WTC11 (cell line): ENCODE measurements at places on chromosomes 2 and 18.

DNA sequence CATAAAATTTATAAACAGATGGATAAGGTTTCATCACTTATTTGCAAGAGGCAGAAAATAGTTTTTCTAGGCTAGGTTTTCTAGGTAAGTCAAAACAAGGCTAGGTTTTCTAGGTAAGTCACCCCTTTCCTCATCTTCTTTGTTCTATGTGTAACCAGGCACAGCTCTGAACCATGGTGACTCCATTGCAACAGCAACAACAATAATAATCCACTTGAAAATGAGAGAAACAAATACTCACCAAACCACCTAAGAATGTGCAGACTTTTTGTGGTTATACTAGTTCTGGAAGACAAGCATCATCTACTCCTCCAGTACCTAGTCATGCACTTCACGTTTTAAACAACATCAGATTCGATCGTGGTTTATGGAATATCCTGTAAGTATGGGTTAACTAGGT is 237.4 kb upstream of the ACVR2A start:
- DNase-seq, result no peak

- DNase-seq, result no peak
These were observed 14.0 kb upstream of the PDCL3 start for GRCh38 chr2:100548771-100549170.

DNA sequence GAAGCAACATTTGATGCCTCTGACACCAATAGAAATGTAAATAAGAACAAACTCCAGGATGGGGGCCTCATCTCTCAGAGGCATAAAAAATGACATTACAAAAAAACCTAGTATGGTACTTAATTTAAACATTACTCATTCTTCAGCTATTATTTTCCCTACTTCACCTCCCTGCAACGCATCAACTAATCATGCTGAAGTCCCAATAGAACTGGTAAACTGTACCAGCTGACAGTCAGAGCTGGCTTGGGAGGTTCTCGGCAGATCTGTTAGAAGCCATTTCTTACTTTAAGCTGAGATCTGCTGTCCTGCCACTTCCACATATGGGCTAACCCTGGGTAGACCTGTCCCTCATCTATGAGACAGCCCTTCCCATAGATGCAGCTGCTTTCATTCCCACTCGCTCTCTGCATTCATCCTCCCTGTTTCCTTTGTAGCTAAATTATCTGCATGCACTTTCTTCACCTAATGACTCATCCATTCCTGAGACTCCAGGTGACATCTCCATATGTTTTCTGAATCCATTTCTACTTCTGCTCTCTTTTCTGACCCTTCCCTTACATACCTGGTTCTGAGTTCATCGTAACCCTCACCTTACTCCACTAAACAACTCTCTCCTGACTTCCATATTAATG is 108.1 kb downstream of the AOX1 start:
- DNase-seq, result no peak

GRCh38 chr2:102080451-102081242 is 61.9 kb upstream of the IL1R1 start:
- no peak for DNase-seq

DNA sequence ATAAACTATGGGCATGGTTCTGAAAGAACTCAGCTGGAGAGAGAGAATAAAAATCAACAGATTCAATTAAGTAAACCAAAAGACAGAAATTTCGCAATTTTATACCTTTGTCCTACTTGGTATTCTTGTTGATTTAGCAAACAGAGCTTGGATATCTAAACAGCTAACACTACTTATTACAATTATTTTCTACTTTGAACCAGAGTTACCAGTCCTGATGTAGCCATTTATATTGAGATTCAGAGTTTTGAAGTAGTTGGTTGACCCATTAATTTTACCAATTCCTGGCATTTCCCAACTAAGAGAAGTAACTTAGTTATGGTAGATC is 48.9 kb downstream of the ASXL2 start:
- no peak for DNase-seq

GRCh38 chr2:104620801-104621200 is 233.1 kb upstream of the POU3F3 start:
- DNase-seq, result no peak

- DNase-seq, result no peak
These were observed 49.7 kb upstream of the ABCA12 start for GRCh38 chr2:215188078-215188477.

- no peak for DNase-seq
These were observed 155.3 kb downstream of the BABAM2 start for GRCh38 chr2:28045676-28046351.

- no peak for DNase-seq
These were observed 110.7 kb downstream of the C1D start for GRCh38 chr2:67952066-67952465.

GRCh38 chr2:117378653-117379052 is 435.8 kb upstream of the DDX18 start:
- DNase-seq, result no peak

DNA sequence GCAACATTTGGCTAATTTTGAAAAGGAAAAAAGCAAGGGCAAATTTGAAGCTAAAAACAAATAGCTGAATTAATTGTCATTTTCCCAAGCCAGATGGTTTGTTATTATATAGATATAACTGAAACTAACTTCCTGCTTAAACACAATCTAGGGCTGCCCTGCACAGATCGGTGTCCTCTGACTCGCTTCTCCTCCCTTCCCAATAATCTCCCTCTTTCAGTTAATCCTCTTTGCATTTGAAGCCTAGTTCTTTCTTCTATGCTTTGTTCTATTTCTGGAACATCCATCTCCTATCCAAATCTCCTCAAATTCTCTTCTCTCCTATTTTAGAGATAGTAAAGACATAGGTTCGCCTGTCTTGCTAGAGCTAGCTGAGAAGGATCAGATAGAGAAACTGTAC is 328.1 kb downstream of the SLC8A1 start:
- no peak for DNase-seq

DNA sequence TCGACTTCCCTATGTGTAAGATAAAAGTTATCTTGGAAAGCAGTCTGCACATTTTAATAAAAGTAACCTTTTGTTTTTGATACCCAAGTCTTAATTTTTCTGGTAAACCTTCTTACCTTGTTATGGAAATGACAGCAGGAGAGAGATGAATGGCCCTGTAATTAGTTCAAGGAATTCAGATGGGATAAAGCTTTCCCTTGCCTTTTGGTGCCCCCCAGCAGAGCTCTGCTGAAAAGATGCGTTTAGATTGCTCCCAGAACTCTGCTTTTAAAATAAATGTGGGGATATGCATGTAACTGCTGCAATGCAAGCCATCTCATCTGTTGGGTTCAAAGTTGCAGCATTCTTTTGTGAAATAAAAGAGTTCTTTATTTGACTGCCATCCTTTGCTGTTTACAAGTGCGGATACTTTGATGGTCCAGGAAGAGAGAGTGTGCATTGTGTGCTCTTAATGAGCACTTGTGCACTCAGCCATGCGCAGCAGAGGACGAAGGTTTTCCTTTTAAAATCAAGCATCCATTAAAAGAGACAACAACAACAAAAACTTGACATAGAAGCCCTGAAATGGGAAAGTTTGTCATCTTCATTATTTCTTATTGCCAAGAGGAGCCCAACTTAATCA is 176.7 kb upstream of the ST6GAL2 start:
- no peak for DNase-seq

GRCh38 chr2:148259674-148260073 is 238.8 kb downstream of the MBD5 start:
- no peak for DNase-seq

GRCh38 chr2:72494392-72494791 is 331.4 kb downstream of the EXOC6B start:
- DNase-seq, result no peak

GRCh38 chr2:203689426-203690116 is 16.9 kb upstream of the CD28 start:
- no peak for DNase-seq

GRCh38 chr18:9711361-9712129 is 3.4 kb downstream of the RAB31 start:
- DNase-seq, result no peak

DNA sequence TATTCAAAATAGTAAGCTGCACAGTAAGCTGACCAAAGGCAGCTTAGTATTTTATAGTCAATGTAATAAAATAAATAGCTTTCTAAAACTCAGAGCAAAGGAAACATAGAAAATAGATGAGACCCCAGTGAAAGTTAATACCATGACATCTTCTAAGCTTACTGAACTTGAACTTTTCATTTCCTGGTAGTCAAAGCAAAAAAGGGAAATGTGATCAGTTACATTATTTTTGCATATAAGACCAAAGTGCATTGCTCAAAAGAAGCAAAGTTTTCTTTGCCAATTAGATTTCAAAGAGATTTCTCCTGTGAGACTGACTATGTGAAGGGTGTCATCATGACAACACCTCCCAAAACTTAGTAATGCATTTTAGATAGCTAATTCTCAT is 70.2 kb downstream of the MYO1B start:
- DNase-seq, result no peak

DNA sequence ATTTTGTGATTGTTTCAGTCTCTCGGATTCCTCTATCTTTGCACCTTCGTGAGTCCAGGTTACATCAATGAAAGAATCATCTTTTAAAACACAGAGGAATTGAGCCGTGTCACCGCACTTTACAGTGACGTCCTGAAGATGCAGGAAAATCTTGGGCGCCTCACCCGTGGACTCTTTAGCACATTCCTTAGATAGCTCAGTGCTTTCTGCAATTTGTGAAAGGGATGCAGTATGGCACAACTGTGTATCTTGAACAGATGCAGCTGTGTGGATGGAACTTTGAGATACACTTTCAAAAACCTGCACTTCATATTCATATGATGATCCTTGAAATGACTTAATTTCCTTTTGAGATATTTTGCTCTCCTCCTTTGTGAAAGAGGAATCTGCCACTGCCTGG is 50.9 kb downstream of the TTN start:
- DNase-seq, result no peak

DNA sequence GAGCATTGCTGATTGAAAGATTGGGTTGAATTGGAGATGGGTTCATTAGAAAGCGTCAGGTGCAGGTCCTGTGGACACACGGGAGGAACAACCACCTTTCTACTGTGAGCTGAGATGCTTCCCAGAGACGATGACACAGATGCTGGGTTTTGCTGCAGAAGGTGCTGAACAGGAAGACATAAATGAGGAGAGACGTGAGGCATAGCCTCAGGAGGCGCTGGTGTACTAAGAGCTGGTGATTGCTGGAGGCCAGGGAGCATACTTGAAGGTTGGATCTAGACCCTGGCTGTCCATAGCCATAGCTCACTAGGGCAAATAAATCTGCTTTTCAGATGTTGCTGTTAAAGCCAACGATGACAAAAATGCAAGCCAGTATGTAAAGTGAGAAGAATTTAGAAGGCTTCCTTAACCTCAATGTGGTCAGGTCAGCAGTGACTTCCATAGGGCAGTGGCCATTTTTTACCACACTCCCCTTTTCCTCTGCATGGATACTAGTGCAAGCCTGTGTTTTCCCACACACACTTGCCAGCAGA is 153.7 kb downstream of the SOX11 start:
- DNase-seq, result no peak

GRCh38 chr2:190986221-190986953 is 27.6 kb downstream of the STAT1 start:
- DNase-seq, result peak; percentile 41

DNA sequence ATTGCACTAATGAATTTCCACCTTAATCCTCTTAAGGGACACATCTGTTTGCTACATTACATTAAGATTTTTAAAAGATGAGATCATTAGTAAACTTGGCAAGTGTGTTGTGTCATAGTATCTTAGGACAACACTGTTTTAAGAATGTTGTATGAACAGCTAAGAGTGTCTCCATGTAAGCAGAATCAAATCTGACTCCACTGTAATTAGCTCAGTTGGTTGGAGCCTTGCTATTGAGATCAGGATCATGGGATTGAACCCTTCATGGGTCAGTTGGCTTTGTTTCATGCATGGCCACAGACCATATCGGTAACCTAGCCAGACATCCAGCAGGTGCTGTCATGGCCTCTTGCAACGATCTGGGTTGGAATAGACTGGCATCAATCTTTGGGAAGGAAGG is 5.2 kb downstream of the FHOD3 start:
- DNase-seq, result no peak

GRCh38 chr2:216633616-216634369 is 573 bp downstream of the IGFBP2 start:
- peak; percentile 54 for DNase-seq

DNA sequence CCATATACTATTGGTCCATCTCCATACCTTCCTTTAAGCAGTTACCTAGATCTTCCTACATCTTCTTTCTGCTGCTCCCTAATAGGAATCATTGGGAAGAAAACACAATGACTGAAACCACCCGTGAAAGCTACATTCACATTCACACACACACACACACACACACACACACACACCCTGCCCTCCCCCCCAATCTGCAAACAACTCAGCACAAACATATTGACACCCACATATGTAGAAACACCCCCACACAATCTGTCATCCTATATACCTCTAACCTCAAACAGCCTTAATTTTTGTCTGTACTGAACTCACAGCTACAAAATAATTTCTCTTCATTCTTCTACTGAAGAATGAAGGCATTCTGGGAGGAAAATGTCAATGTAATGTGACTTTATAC is 63.8 kb downstream of the KLF7 start:
- no peak for DNase-seq

DNA sequence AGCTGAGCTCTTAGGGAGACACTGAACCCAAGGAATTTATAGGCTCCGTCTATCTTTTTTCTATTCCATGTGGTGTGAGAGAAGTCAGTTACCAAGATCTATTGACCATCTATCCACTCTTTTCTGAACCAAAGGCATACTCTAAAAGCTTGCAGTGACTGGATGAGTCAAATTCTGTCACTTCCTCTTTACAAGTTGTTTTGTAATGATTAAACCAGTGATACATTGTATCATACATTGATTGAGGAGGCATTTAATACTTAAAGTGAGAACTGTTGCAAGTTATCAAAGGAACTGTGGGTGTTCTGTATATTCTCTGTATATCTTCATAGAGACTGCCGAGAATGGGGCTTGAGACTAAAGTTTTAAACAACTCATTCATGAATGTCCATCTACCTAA is 188.8 kb downstream of the CAMKMT start:
- DNase-seq, result no peak

- DNase-seq, result no peak
These were observed 54.6 kb downstream of the ZFP36L2 start for GRCh38 chr2:43171789-43172188.

DNA sequence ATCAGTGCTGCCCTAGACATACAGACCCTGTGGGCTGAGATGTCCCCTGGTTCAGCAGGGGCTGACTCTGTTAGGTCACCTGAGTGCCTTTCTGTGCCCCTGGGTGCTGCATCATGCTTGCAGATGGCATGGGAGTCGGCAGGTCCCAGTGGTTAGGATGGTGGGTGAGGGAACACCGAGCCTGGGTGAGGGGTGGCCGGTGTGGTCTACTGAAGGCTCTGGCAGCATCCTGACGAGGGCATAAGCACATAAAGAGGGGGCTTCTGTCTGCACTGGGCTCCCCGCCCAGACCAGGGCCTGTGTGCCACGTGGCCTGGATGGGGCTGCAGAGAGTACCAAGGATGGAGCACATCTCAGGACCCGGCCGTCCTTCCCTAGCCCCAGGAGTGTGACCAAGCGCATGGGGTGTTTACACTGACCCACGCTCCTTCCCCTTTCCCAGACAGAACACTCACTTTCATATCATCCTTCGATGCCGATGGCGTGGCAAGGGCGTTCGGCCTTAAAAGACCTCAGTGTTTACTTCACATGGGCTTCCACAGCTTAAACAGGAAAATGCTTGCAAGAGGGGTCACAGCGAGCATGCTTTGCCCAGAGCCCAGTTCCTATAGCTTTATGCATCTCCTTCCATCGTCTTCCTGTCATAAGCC is 115.1 kb downstream of the STPG4 start:
- no peak for DNase-seq

- DNase-seq, result no peak
These were observed 70.3 kb downstream of the CERKL start for GRCh38 chr2:181586569-181587081.
